ENCODE measurements at places on chromosomes 13 and 19. TPM values are rescaled to one million over a fixed set of nuclear protein-coding genes. Genes with fewer than 3 reads are reported as not detected.

TEX101 gene
- not detected for polyA plus RNA-seq

DNA sequence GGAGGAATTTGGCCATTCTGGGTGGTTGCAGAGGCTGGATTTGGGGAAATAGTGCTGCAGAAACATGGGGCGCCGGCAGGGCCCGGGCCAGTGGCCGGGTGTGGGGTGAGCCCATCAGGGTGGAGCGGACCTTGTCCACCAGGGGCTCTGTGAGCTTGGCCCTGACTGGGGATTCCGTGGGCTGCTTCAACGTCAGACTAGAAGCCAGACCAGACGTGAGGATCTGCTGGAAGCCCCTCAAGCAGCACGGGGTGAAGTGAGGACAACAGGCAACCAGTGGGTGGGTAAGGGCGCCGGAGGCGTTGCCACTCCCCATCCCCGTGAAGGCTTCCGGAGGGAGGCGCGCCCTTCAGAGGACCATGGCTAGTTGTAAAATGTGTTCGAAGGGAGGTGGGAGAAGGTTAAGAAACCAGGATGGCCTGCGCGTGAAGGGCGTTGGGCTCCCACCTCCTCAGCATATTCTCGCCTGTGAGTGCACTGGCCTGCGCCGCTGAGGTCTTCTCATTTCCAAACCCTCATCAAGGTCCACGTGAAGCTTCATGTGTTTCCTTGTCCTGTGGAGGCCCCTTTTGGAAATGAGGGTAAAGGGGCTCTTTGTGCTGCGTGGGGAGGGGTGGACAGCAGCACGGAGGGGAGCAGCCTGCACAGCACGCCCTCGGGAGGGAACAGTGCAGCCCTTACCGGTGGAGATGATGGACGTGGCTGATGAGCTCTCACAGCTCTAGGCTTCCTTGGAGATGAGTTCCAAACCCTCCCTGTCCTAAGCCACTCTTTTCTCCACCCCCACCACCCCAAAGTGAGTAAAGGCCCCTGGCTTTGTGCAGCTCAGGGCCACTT lies 8.3 kb downstream of the TEX29 start:
- DNase-seq, result no peak

DNA sequence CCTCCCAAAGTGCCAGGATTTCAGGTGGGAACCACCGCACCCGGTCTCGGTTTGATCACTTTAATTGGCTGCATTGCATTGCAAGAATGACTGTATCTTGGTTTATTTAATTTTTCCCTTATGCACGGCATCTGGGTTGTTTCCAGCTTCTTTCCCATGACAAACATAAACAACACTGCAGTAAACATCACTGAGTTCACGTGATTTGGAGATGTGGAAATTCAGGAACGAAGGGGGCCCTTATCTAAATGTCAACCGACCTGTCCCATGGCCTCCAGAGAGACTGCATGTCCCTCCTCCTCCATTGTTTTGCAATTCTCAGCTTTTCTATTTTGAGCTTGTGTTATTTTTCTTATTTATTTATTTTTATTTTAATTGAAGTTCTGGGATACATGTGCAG lies 14.4 kb upstream of the SULT2B1 start:
- DNase-seq, result no peak

C19orf38 gene
- polyA plus RNA-seq, result 1.7 TPM

KCTD4 gene
- 0.83 TPM for polyA plus RNA-seq

Data from right renal cortex interstitium (tissue), 3 donors.